GM23338 (cell line): ENCODE measurements at places on chromosomes 3 and 15. TPM values are rescaled to one million over a fixed set of nuclear protein-coding genes. Genes with fewer than 3 reads are reported as not detected.

DNA sequence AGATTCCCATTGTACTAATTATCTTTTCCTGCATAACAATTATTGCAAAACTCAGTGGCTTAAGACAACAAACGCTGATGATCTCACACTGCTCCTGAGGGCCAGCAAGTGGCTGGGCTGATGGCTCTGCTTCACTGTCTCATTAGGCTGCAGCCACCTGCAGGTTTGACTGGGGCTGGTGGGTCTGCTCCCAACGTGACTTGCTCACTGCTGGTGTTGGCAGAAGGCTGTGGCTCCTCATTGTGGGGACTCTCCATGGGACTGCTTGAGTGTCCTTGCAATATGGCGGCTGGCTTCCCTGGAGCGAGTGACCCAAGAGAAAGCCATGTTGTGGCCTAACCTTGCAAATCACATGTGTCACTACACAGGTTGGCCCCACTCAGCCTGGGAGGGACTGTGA, 71.1 kb downstream of the PLXNA1 start:
- H3K36me3 ChIP-seq, result no peaks in the 10 kb centered on the region
- no peak overlapping the region for H3K27ac ChIP-seq
- DNase-seq, result no peak
- H3K4me1 ChIP-seq, result no peaks in the 10 kb centered on the region

DNA sequence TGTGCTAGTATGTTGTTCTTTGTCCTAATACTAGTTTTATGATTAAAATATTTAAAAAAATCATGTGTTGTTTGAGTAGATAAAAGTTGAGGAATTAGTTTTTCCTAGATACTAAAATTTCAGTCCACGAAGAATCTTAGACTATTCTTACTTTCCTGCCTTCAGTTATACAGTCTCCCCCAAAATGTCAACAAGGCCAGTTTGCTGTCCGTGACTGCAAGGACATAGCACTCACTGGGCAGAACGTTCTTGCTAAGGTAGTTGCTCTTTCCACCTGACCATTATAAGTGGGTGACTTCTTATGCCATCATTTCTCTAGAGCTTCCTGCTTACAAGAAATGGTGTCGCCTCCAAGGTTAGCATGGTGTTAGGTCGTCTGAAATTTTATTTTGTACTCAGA, 32.8 kb downstream of the KAT2B start:
- no peaks in the 10 kb centered on the region for H3K36me3 ChIP-seq
- H3K27me3 ChIP-seq, result peaks cover 15% of the 10 kb centered on the region
- DNase-seq, result no peak

DNA sequence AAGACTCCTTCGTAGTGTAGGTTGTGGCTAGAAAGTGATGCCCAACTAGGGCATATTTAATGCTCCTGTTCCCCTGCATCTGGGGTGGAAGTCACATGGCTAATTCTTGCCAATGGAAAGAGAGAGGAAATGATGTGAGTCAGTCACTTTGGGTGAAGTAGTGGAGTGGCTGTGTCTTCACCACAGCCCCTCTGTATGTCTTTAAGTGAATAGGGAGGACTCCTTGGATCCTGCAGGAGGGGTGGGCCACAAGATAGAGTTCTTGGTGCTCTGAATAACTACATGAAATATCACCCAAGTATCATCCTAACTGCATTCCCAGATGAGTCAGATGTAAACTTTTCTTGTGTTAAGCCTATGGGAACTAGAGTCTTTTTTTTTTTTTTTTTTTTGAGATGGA, 17.8 kb upstream of the MB21D2 start:
- H3K27ac ChIP-seq, result no peak overlapping the region
- H3K4me1 ChIP-seq, result no peaks in the 10 kb centered on the region
- H3K36me3 ChIP-seq, result no peaks in the 10 kb centered on the region
- no peaks in the 10 kb centered on the region for H3K27me3 ChIP-seq
- no peak for DNase-seq

DNA sequence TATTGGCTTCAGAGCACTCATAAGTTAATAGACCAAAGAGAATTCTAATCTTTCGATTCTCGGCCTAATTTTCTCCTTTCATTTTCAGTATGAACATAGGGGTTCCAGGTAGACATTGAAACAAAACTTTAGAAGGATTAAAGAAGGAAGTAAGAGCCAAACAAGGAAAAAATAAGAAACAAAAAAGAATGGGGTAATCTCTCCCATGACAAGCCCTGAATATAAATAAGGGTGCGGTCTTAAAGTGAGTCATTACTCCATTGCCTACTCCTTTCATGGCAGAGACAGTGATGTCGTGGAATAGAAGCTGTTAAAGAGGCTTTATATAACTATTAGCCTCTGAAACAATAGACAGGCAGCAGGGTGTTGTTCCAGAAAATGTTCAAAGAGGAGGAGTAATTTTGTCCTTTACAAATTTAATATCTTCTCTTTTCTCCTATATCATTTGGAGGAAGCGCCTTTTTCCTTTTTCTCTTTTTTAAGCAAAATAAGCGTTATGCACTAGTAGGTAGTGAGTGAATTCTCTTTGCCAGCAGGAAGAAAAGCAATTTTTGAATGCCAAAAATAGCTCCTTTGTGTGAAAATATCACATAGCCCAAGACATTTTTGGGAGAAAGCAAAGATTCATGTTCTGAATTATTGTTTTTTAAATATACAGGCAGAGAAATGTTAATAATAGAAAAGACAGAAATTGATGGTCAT, 607.9 kb upstream of the KCNMB2 start:
- H3K4me3 ChIP-seq, result no peak overlapping the region
- H3K4me1 ChIP-seq, result no peaks in the 10 kb centered on the region
- H3K36me3 ChIP-seq, result no peaks in the 10 kb centered on the region
- H3K27me3 ChIP-seq, result no peaks in the 10 kb centered on the region
- no peak overlapping the region for H3K27ac ChIP-seq

DNA sequence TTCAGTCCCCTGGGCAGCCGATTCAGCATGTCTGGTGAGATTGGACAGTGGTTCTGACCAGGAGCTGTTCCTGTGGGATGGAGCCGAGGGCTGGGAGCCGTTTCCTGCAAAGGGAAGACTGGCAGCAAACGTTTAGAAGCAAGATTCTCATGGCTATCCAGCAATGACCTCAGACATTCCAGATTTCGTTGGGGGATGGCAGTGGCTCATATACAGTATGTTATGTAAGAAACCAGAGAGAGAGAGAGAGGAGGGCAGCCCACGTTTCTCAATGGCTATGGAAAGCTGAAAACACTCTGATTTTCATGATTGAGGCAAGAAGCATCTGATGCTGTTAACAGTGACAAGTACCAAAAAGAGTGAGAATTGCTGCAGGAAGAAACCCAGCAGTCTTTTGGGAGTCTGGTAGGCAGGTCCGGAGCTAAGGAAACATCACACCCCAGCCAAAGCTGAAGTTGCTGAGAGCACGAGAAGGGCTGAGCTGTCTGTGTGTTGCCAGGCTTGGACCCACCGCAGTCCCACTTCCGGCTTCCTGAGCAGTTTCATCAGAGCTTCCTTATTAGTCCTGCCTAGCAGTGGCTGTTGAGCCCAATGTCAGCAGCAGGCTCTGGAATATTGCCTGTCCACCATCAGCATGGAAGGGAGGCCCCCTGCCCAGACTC, 25.6 kb upstream of the VPS8 start:
- H3K4me3 ChIP-seq, result no peak overlapping the region
- H3K36me3 ChIP-seq, result no peaks in the 10 kb centered on the region
- no peak overlapping the region for H3K27ac ChIP-seq

GRCh38 chr3:132723024-132723950, 1.1 kb upstream of the NPHP3 start:
- peak overlapping the region; percentile 92 for H3K27ac ChIP-seq
- H3K36me3 ChIP-seq, result no peaks in the 10 kb centered on the region
- DNase-seq, result no peak
- H3K4me3 ChIP-seq, result peak overlapping the region; percentile 82
- no peaks in the 10 kb centered on the region for H3K27me3 ChIP-seq

GRCh38 chr15:80679167-80679803, 15.8 kb upstream of the ABHD17C start:
- H3K4me3 ChIP-seq, result no peak overlapping the region
- H3K4me1 ChIP-seq, result no peaks in the 10 kb centered on the region
- no peak for DNase-seq
- H3K27me3 ChIP-seq, result no peaks in the 10 kb centered on the region
- no peaks in the 10 kb centered on the region for H3K36me3 ChIP-seq
- no peak overlapping the region for H3K27ac ChIP-seq

GRCh38 chr3:7436542-7436941, 575.6 kb downstream of the GRM7 start:
- H3K4me3 ChIP-seq, result no peak overlapping the region
- H3K27ac ChIP-seq, result no peak overlapping the region
- 0 out of 2 replicates have a peak, but pooled peaks cover 8% of the 10 kb centered on the region for H3K36me3 ChIP-seq
- H3K27me3 ChIP-seq, result no peaks in the 10 kb centered on the region
- no peaks in the 10 kb centered on the region for H3K4me1 ChIP-seq

DNA sequence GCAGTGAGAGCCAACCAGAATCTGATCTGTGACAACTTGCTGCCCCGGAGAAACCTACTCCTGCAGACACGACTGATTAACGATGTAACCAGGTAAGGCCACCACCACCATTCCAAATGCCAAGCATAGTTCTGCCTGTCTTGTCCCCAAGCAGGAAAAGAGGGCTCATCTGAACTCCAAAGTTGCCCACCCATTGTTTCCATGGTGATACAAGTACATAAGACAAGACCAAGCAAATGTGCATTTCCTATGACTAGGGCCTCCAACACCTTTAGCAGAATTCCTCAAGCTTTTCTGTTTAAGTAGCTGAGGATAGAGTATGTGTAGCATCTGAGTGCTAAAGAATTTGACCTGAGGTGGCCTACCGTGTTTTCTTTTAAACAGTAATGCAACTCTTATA, 290.7 kb downstream of the RYR3 start:
- H3K27me3 ChIP-seq, result no peaks in the 10 kb centered on the region
- H3K4me1 ChIP-seq, result peaks cover 35% of the 10 kb centered on the region
- no peak overlapping the region for H3K27ac ChIP-seq
- H3K36me3 ChIP-seq, result no peaks in the 10 kb centered on the region
- DNase-seq, result no peak
- no peak overlapping the region for H3K4me3 ChIP-seq

GRCh38 chr15:31347067-31347975, 20.7 kb downstream of the KLF13 start:
- H3K4me3 ChIP-seq, result no peak overlapping the region
- peaks cover 4% of the 10 kb centered on the region; the same call in 1 of the 2 replicates for H3K4me1 ChIP-seq
- no peaks in the 10 kb centered on the region for H3K27me3 ChIP-seq
- no peaks in the 10 kb centered on the region for H3K36me3 ChIP-seq

The CSTA gene
- total RNA-seq, result not detected in 2 replicates

The STXBP5L gene
- total RNA-seq, result 2.9 and 4.2 TPM in 2 replicates

The SNURF gene
- total RNA-seq, result 54.0 and 63.6 TPM in 2 replicates

The TSC22D2 gene
- total RNA-seq, result 18.6 and 23.3 TPM in 2 replicates
